ENCODE measurements at places on chromosomes 11 and 22. TPM values are rescaled to one million over a fixed set of nuclear protein-coding genes. Genes with fewer than 3 reads are reported as not detected.

DNA sequence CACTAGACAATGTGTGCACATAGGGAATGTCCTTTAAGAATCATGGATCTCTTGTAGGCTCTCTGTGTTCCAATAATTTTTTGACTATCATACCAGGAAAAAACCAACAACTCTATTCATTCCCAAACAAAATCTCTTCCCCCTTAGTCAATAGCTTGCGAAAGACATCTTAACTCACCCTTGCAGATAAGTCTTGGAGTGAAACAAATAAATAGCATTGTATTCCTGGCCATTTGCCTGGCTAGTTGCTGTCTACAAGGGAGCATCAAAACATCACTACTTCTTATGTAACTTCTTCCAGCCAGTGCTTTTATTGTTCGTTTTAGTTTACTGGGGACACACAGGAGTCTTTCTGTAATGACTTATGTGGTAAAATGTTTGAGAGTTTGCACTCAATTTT, 29.4 kb downstream of the SCN3B start:
- DNase-seq: no peak
- peaks cover 25% of the 10 kb centered on the region for H3K27me3 ChIP-seq
- H3K27ac ChIP-seq: no peak overlapping the region
- H3K36me3 ChIP-seq: no peaks in the 10 kb centered on the region

GRCh38 chr11:19679952-19680828, 32.4 kb upstream of the NAV2 start:
- H3K27me3 ChIP-seq: peaks cover 34% of the 10 kb centered on the region
- H3K36me3 ChIP-seq: no peaks in the 10 kb centered on the region
- H3K4me1 ChIP-seq: no peaks in the 10 kb centered on the region
- no peak for DNase-seq

- H3K27me3 ChIP-seq: 0 out of 3 replicates have a peak, but pooled peaks cover 2% of the 10 kb centered on the region
- H3K27ac ChIP-seq: no peak overlapping the region
- no peak for DNase-seq
- no peaks in the 10 kb centered on the region for H3K36me3 ChIP-seq
These were observed 402.4 kb downstream of the MN1 start for GRCh38 chr22:27399161-27399560.

GRCh38 chr11:123641495-123641840, 13.0 kb downstream of the SCN3B start:
- H3K4me1 ChIP-seq: no peaks in the 10 kb centered on the region
- H3K27ac ChIP-seq: no peak overlapping the region
- H3K27me3 ChIP-seq: peaks cover 49% of the 10 kb centered on the region
- H3K4me3 ChIP-seq: no peak overlapping the region
- no peaks in the 10 kb centered on the region for H3K36me3 ChIP-seq

GRCh38 chr11:72482211-72482812, 48.0 kb upstream of the CLPB start:
- H3K36me3 ChIP-seq: no peaks in the 10 kb centered on the region
- peaks cover 5% of the 10 kb centered on the region for H3K4me1 ChIP-seq
- peak; percentile 78 for DNase-seq
- H3K27me3 ChIP-seq: peaks cover 13% of the 10 kb centered on the region

DNA sequence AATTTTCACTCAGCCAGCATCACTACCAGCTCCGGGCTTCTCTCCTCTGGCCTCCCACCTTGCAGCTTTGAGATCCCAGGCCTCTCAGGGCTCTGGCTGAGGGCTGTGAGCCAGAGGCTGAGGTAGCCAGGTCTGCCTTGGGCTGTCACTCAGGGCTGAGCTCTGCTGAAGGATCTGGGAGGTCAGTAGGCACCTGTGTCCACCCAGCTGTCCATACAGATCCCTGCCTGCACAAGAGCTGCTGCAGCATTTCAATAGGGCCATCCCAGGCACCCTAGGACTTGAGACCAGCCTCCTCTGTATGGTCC, 12.6 kb downstream of the KCNQ1OT1 start:
- H3K4me3 ChIP-seq: no peak overlapping the region
- no peak overlapping the region for H3K27ac ChIP-seq
- no peak for DNase-seq
- H3K4me1 ChIP-seq: peaks cover 2% of the 10 kb centered on the region
- no peaks in the 10 kb centered on the region for H3K27me3 ChIP-seq

DNA sequence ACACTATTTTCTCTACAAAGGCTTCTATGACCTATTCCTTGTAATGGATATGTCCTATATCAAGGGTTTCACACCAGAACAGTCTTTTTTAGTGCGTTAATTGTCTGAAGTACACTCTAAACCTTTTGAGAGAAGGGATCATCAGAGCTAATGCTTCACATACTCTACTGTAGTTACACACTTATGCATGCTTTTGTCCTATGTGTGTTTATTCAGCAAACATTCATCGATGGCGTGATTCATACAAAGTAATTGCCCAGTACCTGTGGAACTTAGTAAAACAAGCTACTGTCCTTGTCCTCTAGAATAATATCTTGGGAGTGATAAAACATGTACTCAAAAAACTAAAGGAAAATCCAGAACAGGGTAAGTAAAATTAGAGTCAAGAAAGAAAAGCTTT, 139.2 kb downstream of the GUCY1A2 start:
- no peak for DNase-seq
- no peaks in the 10 kb centered on the region for H3K4me1 ChIP-seq
- H3K36me3 ChIP-seq: no peaks in the 10 kb centered on the region

- peaks cover 22% of the 10 kb centered on the region for H3K36me3 ChIP-seq
- peaks cover 2% of the 10 kb centered on the region for H3K27me3 ChIP-seq
- peak; percentile 75 for DNase-seq
These were observed 862 bp downstream of the TPP1 start for GRCh38 chr11:6618117-6619003.

GRCh38 chr11:77510095-77510494, 36.2 kb upstream of the PAK1 start:
- H3K4me1 ChIP-seq: no peaks in the 10 kb centered on the region
- H3K27me3 ChIP-seq: no peaks in the 10 kb centered on the region
- no peak for DNase-seq
- no peak overlapping the region for H3K4me3 ChIP-seq
- H3K27ac ChIP-seq: no peak overlapping the region

- no peak overlapping the region for H3K27ac ChIP-seq
- H3K27me3 ChIP-seq: peaks cover 2% of the 10 kb centered on the region
- H3K4me1 ChIP-seq: no peaks in the 10 kb centered on the region
- no peak for DNase-seq
These were observed 154.2 kb upstream of the TTC12 start for GRCh38 chr11:113159988-113160807.

GRCh38 chr11:3003396-3004231, 11.5 kb upstream of the NAP1L4 start:
- H3K27ac ChIP-seq: no peak overlapping the region
- no peaks in the 10 kb centered on the region for H3K27me3 ChIP-seq
- no peak overlapping the region for H3K4me3 ChIP-seq
- peaks cover 70% of the 10 kb centered on the region for H3K36me3 ChIP-seq

- no peak overlapping the region for H3K4me3 ChIP-seq
- H3K27me3 ChIP-seq: no peaks in the 10 kb centered on the region
- no peak overlapping the region for H3K27ac ChIP-seq
These were observed 6.2 kb upstream of the MPEG1 start for GRCh38 chr11:59218893-59219292.

DNA sequence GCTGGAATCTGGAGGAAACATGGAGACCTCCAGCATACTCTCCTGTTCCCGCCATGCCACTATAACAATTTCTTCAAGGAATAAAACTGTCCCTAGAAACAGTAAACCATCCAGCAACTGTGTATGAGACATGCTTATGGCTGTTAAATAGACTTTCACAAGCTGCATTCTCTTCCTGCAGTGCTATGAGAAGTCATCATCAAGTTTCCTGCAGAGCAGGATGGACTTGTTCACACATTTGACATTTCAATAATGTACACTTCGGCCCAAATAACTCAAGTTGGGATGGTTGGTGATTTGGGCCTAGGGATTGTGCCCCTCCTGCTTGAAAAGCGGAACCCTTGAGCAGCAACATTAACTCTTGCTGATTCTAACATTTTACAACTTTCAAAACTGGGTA, 20.2 kb upstream of the CSF2RB start:
- H3K4me1 ChIP-seq: peaks cover 4% of the 10 kb centered on the region
- no peaks in the 10 kb centered on the region for H3K27me3 ChIP-seq
- no peak overlapping the region for H3K27ac ChIP-seq
- H3K36me3 ChIP-seq: no peaks in the 10 kb centered on the region

DNA sequence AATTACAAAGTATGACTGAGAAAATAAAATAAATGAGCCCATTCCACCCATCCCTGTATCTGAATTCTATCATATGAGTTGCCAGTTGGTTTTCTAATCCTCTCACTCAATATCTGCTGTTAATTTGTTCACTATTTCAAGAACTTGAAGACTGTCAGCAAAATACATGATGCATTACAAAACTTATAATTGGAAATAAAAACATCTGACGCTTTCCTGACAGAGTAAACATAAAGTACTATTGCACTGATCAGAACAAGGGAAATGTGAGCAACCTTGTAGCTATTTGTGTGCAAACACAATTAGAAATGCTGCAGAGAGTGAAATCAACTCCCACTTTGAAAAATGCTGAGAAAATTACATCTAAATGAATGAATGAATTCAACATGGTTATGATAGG, 97.1 kb downstream of the MPPED2 start:
- H3K36me3 ChIP-seq: no peaks in the 10 kb centered on the region
- DNase-seq: no peak
- H3K4me3 ChIP-seq: no peak overlapping the region
- no peak overlapping the region for H3K27ac ChIP-seq
- no peaks in the 10 kb centered on the region for H3K4me1 ChIP-seq

GRCh38 chr11:68076371-68077042, 37.7 kb downstream of the TCIRG1 start:
- H3K4me1 ChIP-seq: no peaks in the 10 kb centered on the region
- DNase-seq: peak; percentile 21
- H3K4me3 ChIP-seq: no peak overlapping the region
- H3K27ac ChIP-seq: no peak overlapping the region
- H3K27me3 ChIP-seq: no peaks in the 10 kb centered on the region

DNA sequence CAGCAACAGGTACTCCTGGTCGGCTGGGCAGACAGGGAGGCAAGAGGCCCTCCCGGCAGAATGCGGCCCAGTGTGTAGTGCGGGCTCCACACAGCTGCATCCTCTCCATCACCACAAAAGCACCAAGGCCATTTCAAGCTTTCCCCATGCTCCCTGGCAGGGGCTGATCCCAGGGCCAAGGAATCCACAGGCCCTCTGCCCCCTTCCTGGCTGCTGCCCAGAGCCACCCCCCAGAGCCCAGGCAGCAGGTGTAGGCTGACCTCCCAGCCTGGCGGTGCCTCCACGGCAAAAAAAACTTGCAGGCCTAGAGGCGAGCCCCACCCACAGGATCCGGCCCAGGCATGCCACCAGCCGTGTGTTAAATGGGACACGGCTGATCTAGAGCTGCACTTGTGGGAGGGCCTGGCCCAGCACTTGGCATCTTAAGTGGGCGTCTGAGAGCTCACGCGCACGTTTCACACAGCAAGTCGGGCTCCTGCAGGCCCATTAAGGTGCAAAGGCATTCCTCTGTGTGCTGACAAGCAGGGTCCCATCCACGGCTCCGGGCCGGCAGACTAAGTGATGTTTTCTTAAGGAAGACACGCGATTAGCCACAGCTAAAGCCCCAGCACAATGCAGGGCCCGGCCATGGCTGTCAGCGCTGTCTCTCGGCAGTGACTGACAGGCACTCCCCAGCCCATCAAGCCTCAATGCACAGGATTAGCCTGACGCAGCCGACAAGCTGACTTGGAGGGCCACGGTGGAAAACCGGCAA, 19.8 kb upstream of the GNB1L start:
- H3K4me1 ChIP-seq: peaks cover 95% of the 10 kb centered on the region
- DNase-seq: no peak
- no peaks in the 10 kb centered on the region for H3K36me3 ChIP-seq
- no peak overlapping the region for H3K27ac ChIP-seq
- no peaks in the 10 kb centered on the region for H3K27me3 ChIP-seq

- no peaks in the 10 kb centered on the region for H3K36me3 ChIP-seq
- no peak overlapping the region for H3K4me3 ChIP-seq
- peaks cover 4% of the 10 kb centered on the region for H3K4me1 ChIP-seq
- no peak for DNase-seq
- H3K27me3 ChIP-seq: no peaks in the 10 kb centered on the region
These were observed 30.9 kb upstream of the RIC3 start for GRCh38 chr11:8199676-8200075.

DNA sequence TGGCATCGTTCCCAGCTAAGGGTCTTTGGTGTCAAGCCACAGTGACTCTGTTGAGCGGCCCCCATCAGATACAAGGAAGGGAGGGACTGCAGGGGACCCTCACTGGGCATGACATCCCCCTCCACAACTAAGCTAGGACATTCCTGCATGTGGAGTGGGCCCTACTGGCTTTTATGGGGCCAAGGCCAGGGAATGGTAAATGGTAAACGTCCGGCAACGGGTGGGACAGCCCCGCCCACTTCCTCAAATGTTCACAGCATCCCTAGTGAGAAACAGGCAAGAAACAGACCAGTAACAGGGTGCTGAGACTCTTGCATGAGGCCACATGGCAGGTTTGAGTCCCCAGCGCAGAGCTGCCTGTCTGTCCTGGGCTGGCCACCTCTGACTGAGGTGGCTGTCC, 4.4 kb downstream of the TMPRSS6 start:
- no peak overlapping the region for H3K27ac ChIP-seq
- H3K4me1 ChIP-seq: no peaks in the 10 kb centered on the region
- DNase-seq: no peak
- H3K4me3 ChIP-seq: no peak overlapping the region
- H3K36me3 ChIP-seq: no peaks in the 10 kb centered on the region

DNA sequence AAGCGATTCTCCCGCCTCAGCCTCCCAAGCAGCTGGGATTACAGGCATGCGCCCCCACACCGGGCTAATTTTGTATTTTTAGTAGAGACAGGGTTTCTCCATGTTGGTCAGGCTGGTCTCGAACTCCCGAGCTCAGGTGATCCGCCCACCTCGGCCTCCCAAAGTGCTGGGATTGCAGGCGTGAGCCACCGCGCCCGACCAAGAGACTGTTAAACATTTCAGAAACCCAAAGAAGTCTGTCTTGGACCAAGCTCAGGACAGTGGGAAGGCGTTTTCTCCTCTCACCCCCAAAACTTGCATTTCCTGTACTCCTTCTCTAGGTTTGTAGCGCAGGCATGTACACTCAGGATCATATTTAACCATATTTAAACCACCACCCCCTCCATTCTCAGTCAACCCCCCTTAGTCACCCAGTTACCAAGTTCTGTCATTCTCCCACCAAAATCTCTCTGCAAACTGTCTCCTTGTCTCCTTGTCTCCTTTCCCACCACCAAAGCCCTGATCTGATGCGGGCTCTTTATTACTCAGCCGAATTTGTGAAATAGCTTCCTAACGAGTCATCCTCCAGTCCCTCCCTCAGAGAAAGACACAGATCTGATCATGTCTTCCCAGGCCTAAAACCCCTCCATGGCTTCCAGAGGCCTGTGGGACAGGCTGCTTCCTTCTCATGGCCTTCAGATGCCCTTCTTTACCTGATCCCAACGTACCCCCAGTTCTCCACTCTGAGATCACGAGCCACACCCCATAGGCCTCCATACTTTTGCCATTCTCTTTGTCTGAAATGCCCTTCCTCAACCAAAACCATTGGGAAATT, 29.0 kb upstream of the CREB3L1 start:
- no peak overlapping the region for H3K4me3 ChIP-seq
- peak; percentile 74 for DNase-seq
- H3K36me3 ChIP-seq: no peaks in the 10 kb centered on the region
- peak overlapping the region; percentile 87 for H3K27ac ChIP-seq
- H3K27me3 ChIP-seq: no peaks in the 10 kb centered on the region

- no peak overlapping the region for H3K27ac ChIP-seq
- peaks cover 33% of the 10 kb centered on the region for H3K36me3 ChIP-seq
- DNase-seq: no peak
- H3K27me3 ChIP-seq: no peaks in the 10 kb centered on the region
These were observed 30.9 kb downstream of the KCNQ1OT1 start for GRCh38 chr11:2668876-2669275.

Gene TSKU
- 14.1 TPM for total RNA-seq

Gene STX3
- 37.1 TPM for total RNA-seq

Gene OR10G6
- total RNA-seq: not detected

Gene C11orf97
- not detected for total RNA-seq

Gene PDGFB
- 1.4 TPM for total RNA-seq

Gene SPA17
- total RNA-seq: 5.7 TPM

Gene P2RX6
- total RNA-seq: 2.7 TPM

Gene APOA5
- total RNA-seq: not detected

Gene TYR
- total RNA-seq: not detected

Gene SBF2
- 5.6 TPM for total RNA-seq
